ENCODE measurements at places on chromosomes 4 and X.

DNA sequence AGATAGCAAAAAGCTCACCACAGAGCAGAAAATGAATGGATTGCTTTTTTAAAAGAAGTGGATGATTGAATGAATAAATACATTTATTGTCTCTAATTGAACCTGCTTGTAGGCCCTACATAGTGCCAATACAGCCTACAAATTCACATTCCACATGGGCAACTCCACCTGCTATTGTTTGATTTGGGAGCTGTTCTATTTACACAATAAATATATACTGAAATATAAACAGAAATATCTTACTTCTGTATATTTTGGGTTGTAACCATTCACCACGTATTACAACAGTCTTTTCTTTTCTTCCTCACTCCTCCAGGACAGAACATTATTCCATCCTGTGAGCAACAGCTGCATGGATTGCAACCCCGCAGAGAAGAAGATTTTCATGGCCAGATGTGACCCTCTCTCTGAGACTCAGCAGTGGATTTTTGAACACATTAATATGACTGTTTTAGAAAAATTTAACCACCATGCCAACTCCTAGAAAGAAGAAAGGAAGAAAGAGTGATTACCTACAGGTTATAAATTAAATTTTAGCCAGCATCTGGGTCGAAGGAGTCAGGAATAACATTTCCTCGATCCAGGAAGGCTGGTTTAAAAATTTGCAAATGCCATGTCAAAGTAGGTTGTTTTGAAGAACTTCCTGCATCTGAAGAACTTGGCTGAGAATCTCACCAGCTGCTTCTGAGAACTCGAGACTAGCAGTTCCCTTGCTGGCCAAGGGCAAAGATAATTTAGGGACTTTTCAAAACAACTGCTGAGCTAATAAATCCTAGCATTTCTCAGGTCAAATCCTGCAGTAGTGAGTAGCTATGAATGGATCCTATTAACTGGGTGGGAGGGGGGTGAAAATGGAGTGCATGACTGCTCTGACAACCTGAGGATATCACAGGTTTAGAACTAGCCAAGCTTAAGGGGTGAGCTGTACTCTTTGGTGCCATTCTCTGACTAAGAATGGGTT is 128.7 kb upstream of the GALNT7 start:
- DNase-seq = no peak

DNA sequence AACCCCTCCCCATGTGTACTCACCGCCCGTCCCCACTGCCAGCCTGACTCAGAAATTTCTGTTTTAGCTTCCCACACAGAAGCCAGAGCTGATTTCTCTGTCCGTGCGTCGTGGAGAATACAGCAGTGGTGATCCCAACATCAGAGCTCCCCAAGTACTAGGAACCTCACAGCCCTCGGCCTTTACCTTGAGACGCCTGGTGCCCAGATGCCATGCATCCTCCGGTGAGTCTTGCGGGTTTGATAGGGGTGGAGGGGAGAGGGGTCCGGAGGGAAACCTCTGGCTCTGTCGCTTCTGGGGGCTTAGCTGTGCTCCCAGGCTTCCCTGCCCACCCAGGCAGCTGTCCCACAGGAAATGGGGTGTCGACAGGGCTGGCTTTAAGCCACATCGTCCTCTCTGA is 2.1 kb downstream of the LOC101059915 start:
- no peak for DNase-seq

DNA sequence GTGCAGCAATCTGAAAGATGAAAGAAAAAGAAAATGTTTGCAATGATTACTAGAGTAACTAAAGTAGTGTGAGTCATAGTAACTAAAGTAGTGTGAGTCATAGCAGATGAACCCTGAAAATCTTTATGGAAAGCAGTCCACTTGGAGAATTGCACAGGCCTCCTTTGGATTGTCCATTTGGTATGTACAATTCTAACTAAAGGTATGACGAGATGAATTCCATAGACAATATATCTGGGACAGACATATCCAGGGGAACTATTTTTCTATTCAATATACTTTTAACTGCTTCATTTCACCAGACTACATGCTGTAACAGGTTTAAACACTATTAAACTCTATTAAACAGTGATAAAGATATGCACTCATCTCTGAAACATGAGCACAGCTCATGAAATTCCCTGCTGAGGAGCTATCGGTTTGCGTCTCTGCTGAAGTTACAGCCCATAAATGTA is 798.7 kb downstream of the PCDH7 start:
- no peak for DNase-seq

GRCh38 chr4:74649193-74649592 is 145.1 kb downstream of the BTC start:
- DNase-seq = no peak

- DNase-seq = peak; percentile 30
These were observed 34.5 kb downstream of the TNIP2 start for GRCh38 chr4:2721586-2721985.

DNA sequence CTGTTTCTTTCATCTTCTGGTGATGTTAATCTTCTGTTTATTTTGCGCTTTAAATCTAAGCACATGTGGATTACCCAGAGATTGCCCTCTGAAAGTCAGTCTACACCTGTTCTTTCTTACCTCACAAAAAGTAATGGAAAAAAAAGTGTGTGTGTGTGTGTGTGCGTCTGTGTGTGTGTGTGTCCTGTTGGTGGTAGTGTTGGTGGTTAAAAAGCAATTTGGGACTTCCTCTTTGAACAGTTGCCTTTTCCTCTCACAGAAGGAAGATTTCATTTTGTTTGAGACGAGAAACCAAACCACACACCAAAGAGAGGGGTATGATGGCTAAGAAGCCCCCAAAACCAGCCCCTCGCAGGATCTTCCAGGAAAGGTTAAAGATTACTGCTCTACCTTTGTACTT is at the start of gene STAP1:
Gene STAP1 (plus strand): TSS at position 235 of the 400 bp plus-strand sequence. CDS start 83 bp downstream, at position 318.
- DNase-seq = no peak

All from right forelimb (tissue), 1 donor.